ENCODE measurements at places on chromosomes 4 and X.

- DNase-seq: no peak
Measured at GRCh38 chrX:118448273-118448783, 47.3 kb upstream of the DOCK11 start.

- no peak for DNase-seq
Measured at GRCh38 chrX:104707572-104707971, 141.6 kb downstream of the IL1RAPL2 start.

- DNase-seq: no peak
Measured at GRCh38 chr4:175560604-175561003, 251.5 kb downstream of the GPM6A start.

DNA sequence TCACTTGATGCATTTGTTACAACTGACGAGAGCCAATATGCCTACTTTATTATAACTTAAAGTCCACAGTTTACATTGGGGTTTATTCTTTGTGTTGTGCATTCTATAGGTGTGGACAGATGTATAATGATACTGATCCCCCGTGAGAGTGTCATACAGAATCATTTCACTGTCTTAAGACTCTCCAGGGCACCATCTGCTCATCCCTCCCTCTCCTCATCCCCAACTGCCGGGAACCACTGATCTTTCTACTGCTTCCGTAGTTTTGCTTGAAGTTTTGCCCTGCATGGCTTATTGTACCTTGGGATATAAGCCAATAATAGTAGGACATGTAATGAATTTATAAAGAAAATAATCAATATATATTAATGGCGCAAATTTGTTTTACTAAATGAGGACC is 137.8 kb upstream of the MSX1 start:
- DNase-seq: no peak

DNA sequence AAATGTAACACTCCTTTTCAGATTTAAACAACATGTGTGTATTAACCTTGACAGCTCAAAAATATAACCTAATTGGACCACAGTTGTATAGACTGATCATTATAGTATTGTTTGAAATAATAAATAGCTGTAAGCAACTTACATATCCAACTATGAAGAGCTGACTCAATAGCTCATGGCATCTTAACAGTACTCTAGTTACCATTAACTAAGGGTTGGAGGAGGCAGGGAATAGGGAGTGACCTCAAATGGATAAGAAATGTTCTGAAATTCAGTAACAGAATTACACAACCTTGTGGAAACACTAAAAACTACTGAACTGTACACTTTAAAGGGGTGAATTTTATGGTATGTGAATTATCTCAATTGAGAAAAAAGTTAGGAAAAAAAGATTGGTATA is 136.5 kb upstream of the CPEB2 start:
- no peak for DNase-seq

- DNase-seq: peak; percentile 40
Measured at GRCh38 chr4:39044956-39045826, 13.0 kb upstream of the TMEM156 start.

- no peak for DNase-seq
Measured at GRCh38 chr4:86670756-86671155, 76.6 kb downstream of the PTPN13 start.

DNA sequence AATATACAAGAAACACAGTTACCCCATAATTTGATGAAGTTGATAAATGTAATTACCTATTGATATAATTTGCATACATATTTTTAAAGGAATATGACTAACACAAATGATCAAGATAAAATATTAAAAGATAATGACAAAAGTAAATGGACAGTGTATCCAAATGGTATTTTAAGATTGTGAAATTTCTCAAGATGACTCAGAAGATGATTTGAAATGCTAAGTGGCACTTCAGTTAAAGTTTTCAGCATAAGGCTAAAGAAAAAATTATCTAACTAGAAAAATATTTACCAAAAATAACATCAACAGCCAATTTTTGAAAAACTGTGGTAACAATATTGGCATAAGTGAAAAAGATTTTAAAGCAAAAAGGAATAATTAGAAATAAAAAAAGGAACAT is 248.4 kb upstream of the NDST4 start:
- no peak for DNase-seq

GRCh38 chr4:150591904-150592303 is 10.0 kb downstream of the MAB21L2 start:
- no peak for DNase-seq

DNA sequence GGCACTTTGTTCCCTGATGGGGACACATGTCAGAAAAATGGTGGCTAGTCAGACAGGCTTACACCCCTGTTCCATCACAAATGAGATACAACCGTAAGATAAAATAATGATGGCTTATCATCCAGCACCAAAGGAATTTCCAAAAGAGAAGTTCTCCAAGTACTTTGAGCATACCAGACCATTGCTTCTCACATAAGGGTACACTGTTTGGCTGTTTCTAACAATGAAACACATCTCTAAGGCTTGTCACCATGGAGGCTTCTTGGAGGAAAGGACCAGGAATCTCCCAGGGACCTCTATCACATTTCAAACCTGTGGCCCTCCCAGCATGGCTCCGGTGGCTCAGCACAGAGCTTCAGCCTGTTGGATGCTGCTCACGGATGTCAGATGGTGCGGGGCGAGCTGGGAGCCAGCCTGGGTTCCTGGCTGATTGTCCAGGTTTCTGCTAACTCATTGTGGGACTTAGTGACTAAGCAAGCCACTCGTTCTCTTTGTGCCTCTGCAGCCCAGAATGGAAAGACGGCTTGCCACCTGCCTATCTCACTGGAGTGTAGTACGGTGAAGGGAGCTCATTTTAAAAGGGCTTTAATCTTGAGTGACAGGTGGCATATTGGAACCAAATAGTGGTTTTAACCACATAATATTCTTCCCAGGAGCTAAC is 54.5 kb downstream of the FHDC1 start:
- no peak for DNase-seq

GRCh38 chr4:173046144-173046543 is 122.5 kb upstream of the GALNT7 start:
- no peak for DNase-seq

- no peak for DNase-seq
Measured at GRCh38 chr4:110622841-110623717, at the start of gene PITX2. Gene PITX2, minus strand, starts transcription at chr4:110623077. Its CDS starts 617 bp downstream, at chr4:110622460.

GRCh38 chr4:76312457-76312856 is 5.9 kb downstream of the STBD1 start:
- DNase-seq: no peak

- DNase-seq: no peak
Measured at GRCh38 chr4:105758958-105759357, 50.4 kb downstream of the GSTCD start.

- no peak for DNase-seq
Measured at GRCh38 chr4:112098841-112099530, 46.3 kb upstream of the FAM241A start.

- DNase-seq: no peak
Measured at GRCh38 chr4:24256066-24256465, 328.3 kb downstream of the DHX15 start.

DNA sequence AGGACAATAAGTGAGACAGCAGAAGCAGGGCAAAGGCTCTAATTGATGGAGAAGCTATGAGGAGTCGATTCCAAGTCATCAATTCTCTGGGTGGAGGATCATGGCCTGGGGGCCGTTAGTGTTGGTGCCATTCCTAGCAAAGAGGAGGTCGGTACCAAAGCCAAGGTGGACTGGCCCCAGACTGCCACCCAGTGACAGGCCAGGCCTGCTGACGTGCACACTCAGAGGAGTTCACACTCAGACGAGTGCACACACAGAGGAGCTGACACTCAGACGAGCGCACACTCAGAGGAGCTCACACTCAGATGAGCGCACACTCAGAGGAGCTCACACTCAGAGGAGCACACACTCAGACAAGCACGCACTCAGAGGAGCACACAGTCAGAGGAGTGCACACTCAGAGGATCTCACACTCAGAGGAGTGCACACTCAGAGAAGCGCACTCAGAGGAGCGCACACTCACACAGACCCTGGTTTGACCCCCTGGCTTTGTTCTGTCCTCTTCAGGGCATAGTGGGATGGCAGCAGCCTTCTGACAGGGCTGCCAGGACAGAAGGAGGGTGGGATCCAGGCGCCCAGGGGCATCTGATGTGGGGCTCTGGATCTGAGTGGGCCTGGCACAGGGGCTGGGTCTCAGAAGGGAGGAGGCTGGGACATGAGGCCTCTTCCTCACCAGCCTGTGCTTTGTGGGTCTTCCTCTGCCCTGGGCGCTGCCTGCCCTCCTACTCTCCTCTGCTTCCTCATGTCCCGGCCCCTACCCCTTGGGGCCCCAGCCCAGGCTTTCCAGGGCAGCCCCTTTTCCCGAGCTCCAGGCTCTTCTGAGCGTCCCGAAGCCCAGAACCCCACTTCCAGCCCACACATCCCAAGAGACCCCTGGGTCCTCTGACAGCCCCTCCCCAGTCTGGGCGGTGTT is 41.7 kb upstream of the NKX1-1 start:
- no peak for DNase-seq

DNA sequence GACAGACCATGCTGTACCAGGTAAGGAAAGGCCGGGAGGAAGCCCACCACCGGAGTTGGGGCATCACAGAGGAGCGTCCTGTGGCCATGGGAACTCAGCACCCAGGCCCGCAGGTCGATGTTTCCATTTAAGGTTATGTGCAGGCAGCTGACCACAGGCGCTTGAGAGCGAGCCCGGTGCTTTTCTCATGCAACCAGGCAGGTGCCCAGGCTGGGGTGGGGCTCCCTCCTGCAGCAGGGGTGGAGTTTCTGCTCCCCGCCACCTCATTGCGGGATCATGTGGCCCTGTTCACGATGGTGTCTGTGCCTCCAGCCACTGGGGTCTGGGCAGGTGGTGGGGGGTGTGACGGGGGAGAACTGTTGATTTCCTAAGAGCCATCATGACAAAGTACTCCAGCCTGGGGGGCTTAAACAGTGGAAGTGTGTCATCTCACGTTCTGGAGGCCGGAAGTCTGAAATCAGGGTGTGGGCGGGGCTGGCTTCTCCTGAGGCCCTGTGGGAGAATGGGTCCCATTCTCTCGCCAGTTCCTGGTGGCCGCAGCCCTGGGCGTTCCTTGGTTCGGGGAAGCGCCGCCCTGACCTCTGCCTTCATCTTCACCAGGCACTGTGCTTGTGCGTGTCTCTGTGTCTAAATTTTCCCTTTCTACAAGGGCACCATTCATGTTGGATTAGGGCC is 60.9 kb downstream of the CPZ start:
- DNase-seq: no peak

GRCh38 chr4:138960175-138960710 is 55.3 kb upstream of the NOCT start:
- DNase-seq: no peak

GRCh38 chr4:13955551-13955950 is 328.0 kb upstream of the BOD1L1 start:
- no peak for DNase-seq

GRCh38 chrX:136687457-136687856 is 39.5 kb downstream of the CD40LG start:
- peak; percentile 30 for DNase-seq

DNA sequence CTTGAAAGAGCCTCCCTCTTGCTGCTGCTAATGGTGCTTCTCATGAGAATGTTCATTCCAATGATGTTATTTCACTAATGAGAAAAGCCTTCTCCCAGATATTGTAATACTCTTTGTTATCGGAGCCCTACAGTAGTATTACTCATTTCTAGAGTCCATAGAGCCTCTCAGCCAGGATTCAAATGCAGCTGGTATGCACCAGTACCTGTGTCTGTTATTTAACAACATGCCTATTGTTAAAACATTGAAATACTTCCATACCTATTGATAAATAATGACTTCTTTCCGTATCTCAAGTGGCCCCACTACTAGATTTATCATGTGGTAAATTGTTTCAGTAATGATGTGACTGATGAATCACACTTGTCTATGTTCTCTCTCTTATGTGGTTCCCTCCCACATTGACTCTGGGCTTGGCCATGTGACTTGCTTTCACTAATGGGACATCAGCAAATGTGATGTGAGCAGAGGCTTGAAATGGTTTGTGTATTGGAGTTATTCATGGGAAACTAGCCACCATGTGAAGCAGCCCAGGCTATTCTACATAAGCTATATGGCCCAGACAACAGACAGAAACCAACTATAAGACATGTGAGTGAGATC is 207.6 kb downstream of the THOC2 start:
- no peak for DNase-seq

DNA sequence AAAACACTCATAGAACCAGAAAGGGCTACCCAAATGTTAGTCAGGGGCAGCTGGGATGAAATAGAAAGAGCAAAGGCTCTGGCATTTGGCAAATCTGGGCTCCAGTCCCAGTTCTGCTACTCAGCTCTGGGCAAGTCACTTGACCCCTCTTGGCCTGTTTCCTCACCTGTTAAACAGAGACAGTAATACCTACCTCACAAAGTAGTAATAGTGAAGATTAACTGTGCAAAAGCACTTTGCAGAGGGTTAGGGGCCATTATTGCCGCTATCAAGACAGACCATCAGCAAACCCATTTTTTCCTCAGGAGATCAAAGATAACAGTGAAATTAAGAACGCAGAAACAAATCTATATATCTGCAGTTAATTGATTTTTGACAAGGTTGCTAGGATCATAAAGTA is 20.6 kb downstream of the ZBTB33 start:
- no peak for DNase-seq

DNA sequence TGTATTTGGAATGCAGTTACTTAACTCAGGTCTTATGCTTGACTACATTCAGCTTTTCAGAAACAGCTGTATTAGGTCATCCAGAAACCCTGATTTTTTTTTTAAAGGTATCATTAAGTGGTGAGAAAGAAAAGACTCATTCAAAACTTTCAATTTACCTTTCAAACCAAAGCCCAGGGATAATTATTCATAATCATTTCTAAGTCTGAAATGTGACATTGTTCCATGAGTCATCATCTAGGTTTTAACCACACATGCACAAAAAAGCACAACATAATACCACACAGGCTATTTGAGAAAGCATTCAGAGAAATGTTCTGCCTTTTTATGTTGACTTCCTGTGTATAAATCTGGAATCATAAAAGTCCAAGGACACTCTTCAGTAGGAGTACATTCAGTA is 288.2 kb downstream of the IL1RAPL2 start:
- DNase-seq: no peak

GRCh38 chrX:110877326-110877725 is 81.7 kb upstream of the CHRDL1 start:
- no peak for DNase-seq

DNA sequence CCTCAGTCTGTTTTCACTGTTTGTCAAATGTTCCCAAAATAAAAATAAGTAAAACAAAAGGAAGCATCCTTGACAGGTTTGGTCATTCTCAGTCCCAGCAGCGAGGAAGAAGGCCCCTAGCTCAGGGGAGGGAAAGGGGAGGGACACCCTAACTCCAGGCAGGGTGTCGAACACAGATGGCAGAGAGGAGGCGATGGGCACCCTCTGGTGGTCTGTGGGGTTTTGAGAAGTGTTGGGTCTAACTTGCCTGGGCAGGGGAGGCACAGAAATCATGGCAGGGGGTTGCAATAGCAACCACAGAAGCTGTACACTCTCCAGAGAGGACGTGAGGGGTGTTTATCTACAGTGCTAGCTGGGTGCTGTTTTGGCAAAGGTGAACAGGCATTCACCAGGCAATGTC is 229.8 kb upstream of the SFRP2 start:
- no peak for DNase-seq

DNA sequence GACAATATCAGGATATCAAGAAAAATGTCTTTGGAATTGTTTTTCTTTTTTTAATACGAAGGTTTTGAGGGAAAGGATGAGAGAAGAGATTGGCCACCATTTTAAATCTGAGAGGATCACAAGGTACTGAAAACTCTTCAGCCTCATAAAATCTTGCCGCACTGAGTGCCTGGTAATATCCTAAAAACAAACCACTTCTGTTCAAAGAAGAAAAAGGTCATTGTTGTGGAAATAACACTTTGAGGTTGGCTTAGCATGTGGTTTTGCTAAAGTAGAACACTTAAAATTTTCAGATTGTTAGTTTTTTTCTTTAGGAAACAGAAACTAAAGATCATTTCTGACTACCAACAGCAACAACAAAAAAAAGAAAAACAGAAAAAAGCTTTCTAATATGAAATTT is 1.0 kb upstream of the CLDN22 start:
- no peak for DNase-seq

GRCh38 chrX:30373951-30374350 is 64.8 kb upstream of the NR0B1 start:
- no peak for DNase-seq
